T-helper 2 cell treated with Interferon-gamma antibody and Interleukin-4, amounts not matched to agents 5 μg/mL and 100 μg/mL, for 36 hours (primary cell): ENCODE measurements at places on chromosomes 16 and 17.
A peak's percentile ranks its signal among the peaks of the same experiment; 100 is the strongest.

DNA sequence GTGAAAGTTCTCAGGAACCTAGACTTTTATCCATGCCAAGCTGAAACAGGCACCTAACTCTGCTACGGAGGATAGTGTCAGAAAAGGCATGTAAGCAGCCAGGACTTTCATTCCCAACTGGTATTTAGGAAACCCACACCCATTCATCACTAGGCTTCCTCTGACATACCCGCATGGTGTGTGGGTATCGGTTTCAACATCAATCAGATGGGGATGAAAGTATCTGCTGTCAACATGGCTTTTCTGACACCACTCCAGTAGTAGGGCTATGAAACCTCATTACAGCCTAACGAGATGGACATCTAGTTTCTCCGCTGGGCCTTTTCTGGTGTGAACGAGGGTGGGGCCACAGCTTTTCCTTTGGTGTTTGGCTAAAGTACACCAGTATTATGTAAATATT, 1178.3 kb downstream of the CDH11 start:
- no peaks in the 10 kb centered on the region for H3K27me3 ChIP-seq
- DNase-seq = no peak
- no peaks in the 10 kb centered on the region for H3K36me3 ChIP-seq
- H3K4me3 ChIP-seq = no peak overlapping the region

GRCh38 chr16:65122724-65123395, 997 bp upstream of the CDH11 start:
- H3K4me3 ChIP-seq = no peak overlapping the region
- H3K27ac ChIP-seq = no peak overlapping the region
- H3K4me1 ChIP-seq = no peaks in the 10 kb centered on the region
- no peaks in the 10 kb centered on the region for H3K36me3 ChIP-seq
- DNase-seq = no peak

DNA sequence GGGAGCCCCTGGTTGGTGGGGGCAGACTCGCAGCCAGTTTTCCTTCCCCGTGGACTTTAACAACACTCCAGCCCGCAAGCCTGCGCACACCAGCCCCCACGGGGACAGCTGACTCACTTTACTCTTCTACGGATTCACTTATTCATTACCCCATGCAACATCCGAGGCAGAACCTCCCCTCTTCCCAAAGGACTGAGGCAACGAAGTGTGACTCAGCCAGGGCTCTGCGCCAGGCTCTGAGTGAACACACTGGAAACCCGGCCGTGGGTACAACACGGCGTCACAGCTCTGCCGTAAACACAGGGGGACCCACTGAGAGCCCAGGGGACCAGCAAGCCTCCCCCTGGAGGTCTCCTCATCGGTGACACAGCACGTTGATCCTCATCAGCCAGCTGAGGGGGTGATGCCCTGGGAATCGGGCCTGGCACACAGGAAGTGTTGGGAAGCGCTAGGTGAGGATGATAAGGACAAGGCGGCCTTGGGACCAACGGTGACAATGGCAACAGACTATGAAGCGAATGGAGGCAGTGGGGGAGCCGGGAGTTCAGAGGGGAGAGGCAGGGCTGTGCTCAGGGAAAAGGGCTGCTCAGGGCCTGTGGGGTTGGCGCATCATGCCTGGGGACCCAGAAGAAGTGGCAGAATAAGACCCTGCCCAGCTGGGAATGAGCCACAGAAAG, 14.6 kb downstream of the COTL1 start:
- no peak for DNase-seq
- no peaks in the 10 kb centered on the region for H3K27me3 ChIP-seq
- peak overlapping the region; percentile 63 for H3K4me3 ChIP-seq
- peak overlapping the region; percentile 85 for H3K27ac ChIP-seq

DNA sequence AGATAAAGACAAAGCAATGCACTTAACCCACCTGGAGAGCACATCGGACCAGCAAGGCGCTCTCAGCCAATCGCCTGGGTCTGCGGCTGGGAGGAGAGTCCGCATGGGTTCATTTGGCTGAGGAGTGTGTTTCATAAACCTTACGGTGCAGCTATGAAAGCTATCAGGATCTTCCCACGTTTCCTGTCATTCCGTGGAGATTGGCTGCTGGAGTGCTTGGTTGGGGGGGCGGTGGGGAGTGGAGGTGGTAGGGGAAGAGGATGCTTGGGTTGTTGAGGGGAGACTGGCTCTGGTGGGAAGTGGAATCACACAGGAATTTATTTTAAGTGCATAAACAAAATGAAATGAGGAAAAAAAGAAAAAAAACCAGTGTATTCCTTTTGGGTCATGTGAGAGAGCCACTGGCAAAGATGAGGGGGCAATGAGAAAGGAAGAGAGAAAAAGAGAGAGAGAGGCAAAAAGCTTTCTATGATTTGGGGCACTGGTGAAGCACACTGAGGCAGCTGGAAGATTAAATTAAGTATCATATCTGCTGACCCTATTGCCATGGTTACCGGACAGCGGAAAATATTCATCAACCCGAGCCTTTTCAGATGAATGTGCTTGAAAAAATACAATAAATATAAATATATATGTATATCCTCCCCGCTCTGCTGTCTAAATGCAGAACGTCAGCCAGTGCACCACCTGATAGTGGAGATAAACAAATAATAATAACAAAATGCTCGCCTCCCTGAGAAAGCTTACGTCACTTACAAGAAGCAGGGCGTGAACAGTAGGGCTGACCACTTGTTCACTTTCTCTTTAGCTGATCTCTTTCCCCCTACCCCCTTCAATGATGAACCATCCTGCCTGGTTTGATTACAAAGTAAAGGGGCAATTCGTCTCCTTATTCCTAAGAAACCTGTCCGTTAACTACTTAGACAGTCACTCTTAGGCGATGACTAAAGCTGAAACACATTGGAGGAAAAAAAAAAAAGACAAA, 457.0 kb upstream of the ZFHX3 start:
- H3K36me3 ChIP-seq = no peaks in the 10 kb centered on the region
- H3K27me3 ChIP-seq = no peaks in the 10 kb centered on the region
- no peaks in the 10 kb centered on the region for H3K4me1 ChIP-seq
- DNase-seq = no peak

- no peaks in the 10 kb centered on the region for H3K27me3 ChIP-seq
- H3K36me3 ChIP-seq = no peaks in the 10 kb centered on the region
- H3K27ac ChIP-seq = no peak overlapping the region
- no peaks in the 10 kb centered on the region for H3K4me1 ChIP-seq
Observed at GRCh38 chr16:70589998-70590471, 56.3 kb upstream of the IL34 start.

- H3K4me1 ChIP-seq = no peaks in the 10 kb centered on the region
- no peak overlapping the region for H3K4me3 ChIP-seq
- no peak for DNase-seq
- H3K27ac ChIP-seq = no peak overlapping the region
- H3K36me3 ChIP-seq = no peaks in the 10 kb centered on the region
Observed at GRCh38 chr17:50638966-50639713, 4.5 kb downstream of the ABCC3 start.

DNA sequence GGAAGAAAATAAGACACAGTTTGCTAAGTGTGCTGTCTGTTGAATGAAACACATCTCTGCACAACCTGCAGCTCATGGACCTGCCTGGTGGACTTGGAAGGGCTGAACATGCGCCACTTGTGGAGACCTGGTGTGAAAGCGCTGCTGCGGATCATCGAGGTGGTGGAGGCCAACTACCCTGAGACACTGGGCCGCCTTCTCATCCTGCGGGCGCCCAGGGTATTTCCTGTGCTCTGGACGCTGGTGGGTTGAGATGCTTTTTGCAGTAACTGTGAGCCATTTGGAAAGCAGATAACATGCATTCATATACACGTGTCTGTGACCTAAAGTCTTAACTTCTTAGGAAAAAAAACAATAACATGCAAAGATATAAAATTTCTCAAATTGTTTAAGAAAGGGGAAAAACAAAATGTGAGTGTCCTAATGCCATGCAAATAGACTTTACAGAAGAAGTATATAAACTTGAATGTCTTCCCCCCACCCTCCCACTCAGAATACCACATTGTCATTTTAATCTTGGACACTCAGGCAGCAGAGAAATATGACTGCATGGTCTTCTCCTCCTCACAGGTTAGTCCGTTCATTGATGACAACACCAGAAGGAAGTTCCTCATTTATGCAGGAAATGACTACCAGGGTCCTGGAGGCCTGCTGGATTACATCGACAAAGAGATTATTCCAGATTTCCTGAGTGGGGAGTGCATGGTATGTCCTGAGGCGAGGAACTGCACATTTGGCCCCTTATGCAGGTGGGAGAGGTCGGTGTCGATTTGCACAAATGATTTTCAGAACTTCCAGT, 65.6 kb downstream of the SEC14L1 start:
- no peak overlapping the region for H3K27ac ChIP-seq
- H3K27me3 ChIP-seq = no peaks in the 10 kb centered on the region
- H3K4me3 ChIP-seq = no peak overlapping the region
- no peak for DNase-seq
- no peaks in the 10 kb centered on the region for H3K4me1 ChIP-seq
- peaks cover 62% of the 10 kb centered on the region for H3K36me3 ChIP-seq

DNA sequence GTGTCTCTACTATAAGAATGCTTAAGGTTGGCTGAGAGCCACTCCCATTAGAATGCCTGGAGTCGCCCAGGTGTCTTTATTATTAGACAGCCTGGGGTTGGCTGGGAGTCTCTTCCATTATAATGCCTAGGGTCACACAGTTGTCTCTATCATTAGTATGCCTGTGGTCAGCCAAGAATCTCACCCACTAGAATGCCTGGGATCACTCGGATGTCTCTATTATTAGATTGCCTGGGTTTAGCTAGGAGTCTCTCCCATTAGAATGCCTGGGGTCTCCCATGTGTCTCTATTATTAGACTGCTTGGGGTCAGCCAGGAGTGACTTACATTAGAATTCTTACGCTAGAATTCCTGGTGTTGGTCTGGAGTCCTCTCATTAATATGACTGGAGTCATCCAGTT, 2255.3 kb downstream of the TP53TG3F start:
- H3K4me3 ChIP-seq = no peak overlapping the region
- no peak for DNase-seq
- H3K27ac ChIP-seq = no peak overlapping the region
- H3K27me3 ChIP-seq = no peaks in the 10 kb centered on the region
- peaks cover 2% of the 10 kb centered on the region for H3K36me3 ChIP-seq

GRCh38 chr16:2843526-2843925, 13.4 kb downstream of the ZG16B start:
- no peak overlapping the region for H3K4me3 ChIP-seq
- H3K4me1 ChIP-seq = peaks cover 13% of the 10 kb centered on the region
- no peak for DNase-seq
- no peak overlapping the region for H3K27ac ChIP-seq
- no peaks in the 10 kb centered on the region for H3K27me3 ChIP-seq
- no peaks in the 10 kb centered on the region for H3K36me3 ChIP-seq

DNA sequence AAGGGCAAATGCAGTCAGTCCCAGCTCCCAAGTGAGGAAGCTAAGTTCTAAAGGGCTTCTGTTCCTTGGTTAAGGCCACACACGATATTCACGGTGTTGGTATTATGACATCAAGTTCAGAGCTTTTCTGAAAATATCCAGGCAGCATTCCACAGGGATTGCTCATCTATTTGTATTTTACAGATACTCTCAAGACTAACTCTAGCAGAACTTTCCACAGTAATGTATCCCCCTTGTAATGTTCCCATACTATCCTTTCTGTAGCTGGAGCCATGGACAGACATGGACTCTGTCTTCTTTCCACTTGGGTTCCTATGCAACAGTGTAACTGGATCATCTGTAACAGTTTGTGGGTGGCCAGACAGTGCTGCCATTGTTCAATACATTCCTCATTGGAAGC, 13.5 kb downstream of the SDR42E1 start:
- DNase-seq = no peak
- H3K4me1 ChIP-seq = no peaks in the 10 kb centered on the region
- no peak overlapping the region for H3K27ac ChIP-seq
- H3K4me3 ChIP-seq = no peak overlapping the region
- no peaks in the 10 kb centered on the region for H3K27me3 ChIP-seq

GRCh38 chr17:57270801-57271245, 14.5 kb downstream of the MSI2 start:
- DNase-seq = no peak
- H3K4me3 ChIP-seq = no peak overlapping the region
- no peak overlapping the region for H3K27ac ChIP-seq
- H3K4me1 ChIP-seq = peaks cover 19% of the 10 kb centered on the region

GRCh38 chr17:19381741-19382444, 3.6 kb downstream of the MAPK7 start:
- no peak overlapping the region for H3K4me3 ChIP-seq
- no peak overlapping the region for H3K27ac ChIP-seq
- no peak for DNase-seq
- no peaks in the 10 kb centered on the region for H3K27me3 ChIP-seq

- H3K27ac ChIP-seq = no peak overlapping the region
- H3K36me3 ChIP-seq = peaks cover 18% of the 10 kb centered on the region
- no peak overlapping the region for H3K4me3 ChIP-seq
- H3K4me1 ChIP-seq = peaks cover 14% of the 10 kb centered on the region
- H3K27me3 ChIP-seq = no peaks in the 10 kb centered on the region
Observed at GRCh38 chr16:69307856-69308255, 3.3 kb upstream of the VPS4A start.

- H3K27ac ChIP-seq = no peak overlapping the region
- no peak for DNase-seq
- H3K4me1 ChIP-seq = no peaks in the 10 kb centered on the region
- H3K27me3 ChIP-seq = peaks cover 23% of the 10 kb centered on the region
- H3K4me3 ChIP-seq = no peak overlapping the region
- H3K36me3 ChIP-seq = no peaks in the 10 kb centered on the region
Observed at GRCh38 chr17:77033892-77034404, 106.8 kb upstream of the SEC14L1 start.

- no peak overlapping the region for H3K27ac ChIP-seq
- H3K27me3 ChIP-seq = no peaks in the 10 kb centered on the region
- no peaks in the 10 kb centered on the region for H3K36me3 ChIP-seq
- no peak overlapping the region for H3K4me3 ChIP-seq
- DNase-seq = no peak
Observed at GRCh38 chr17:12599186-12599920, 66.3 kb upstream of the MYOCD start.

- H3K36me3 ChIP-seq = no peaks in the 10 kb centered on the region
- H3K27ac ChIP-seq = peak overlapping the region; percentile 41
- no peak overlapping the region for H3K4me3 ChIP-seq
Observed at GRCh38 chr16:89920723-89921122, 2.1 kb downstream of the MC1R start.

- DNase-seq = no peak
- H3K27ac ChIP-seq = no peak overlapping the region
- no peaks in the 10 kb centered on the region for H3K36me3 ChIP-seq
- H3K4me3 ChIP-seq = no peak overlapping the region
- peaks cover 7% of the 10 kb centered on the region for H3K27me3 ChIP-seq
Observed at GRCh38 chr17:65998675-65999074, 193.3 kb downstream of the CEP112 start.

DNA sequence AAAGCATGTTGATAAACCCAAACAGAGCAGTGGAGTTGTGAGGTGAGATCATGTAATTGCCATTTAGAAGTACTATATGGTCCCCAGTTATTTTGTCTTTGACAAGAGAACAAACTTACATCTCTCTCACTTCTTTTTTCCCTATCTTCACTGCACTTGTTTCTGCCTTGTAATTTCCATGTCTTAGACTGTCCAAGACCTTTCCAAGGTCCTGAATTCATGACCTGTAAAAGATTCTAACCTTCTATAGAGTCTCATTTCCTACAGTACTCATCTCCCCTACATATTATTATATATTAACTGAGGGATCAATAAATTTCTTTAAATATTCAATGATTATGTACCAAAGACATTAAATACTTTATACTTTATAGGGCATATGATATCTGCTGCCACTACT, 295.3 kb upstream of the KIF2B start:
- H3K4me1 ChIP-seq = no peaks in the 10 kb centered on the region
- no peak overlapping the region for H3K27ac ChIP-seq
- no peaks in the 10 kb centered on the region for H3K36me3 ChIP-seq
- no peaks in the 10 kb centered on the region for H3K27me3 ChIP-seq
- no peak overlapping the region for H3K4me3 ChIP-seq
